ENCODE measurements at places on chromosomes 4 and X.

- no peak for DNase-seq
Measured at GRCh38 chr4:140102421-140102820, 51.6 kb downstream of the MAML3 start.

DNA sequence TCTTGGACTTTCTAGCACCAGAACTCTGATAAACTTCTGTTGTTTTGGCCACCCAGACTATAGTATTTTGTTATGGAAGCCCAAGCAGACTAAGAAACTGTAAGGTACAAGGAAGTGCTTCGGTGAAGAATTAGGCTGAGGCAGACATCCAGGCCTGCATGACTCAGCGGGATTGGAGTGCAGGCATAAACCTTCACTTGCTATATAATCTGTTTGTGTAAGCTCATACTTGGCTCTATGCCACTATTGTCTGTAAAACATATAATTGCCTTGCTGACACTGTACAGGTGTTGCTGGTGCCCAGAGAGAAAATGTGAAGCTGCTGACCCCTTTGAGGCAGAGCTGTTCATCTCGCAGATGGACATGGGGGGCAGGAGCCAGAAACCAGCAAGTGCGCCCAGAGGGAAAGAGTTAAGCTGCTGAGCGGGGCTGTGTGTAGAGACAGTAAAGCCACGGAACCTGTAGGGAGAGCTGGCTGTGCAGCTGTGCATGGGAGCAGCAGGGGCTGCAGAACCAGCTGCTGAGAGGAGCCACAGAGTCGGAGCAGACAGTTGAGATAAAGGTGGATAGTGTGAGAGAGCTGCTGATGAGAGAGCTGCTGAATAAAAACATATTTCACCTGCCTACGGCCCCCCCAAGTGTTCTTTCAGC, 96.2 kb downstream of the RBM46 start:
- no peak for DNase-seq

- no peak for DNase-seq
Measured at GRCh38 chr4:118322831-118323502, 29.8 kb downstream of the PRSS12 start.

GRCh38 chrX:35842674-35843073, 44.5 kb downstream of the MAGEB16 start:
- no peak for DNase-seq

DNA sequence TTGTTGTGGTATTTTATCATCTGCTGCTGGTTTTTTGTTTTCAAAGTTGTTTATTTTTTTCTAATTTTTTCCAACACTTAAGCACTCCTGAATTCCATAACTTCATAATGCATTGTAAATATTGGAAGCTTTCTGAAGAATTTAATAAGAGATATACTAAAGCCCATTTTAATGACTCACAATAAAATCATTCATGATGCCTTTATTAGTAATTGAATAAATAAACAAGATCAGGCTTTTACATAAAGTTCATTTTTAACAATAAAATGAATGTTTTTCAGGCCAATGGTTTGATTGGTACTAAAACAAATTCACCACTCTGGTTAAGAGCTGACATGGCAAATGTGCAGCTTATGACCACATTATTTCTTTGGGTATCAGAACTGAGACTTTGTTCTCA, 408.2 kb upstream of the SMIM31 start:
- DNase-seq = no peak

DNA sequence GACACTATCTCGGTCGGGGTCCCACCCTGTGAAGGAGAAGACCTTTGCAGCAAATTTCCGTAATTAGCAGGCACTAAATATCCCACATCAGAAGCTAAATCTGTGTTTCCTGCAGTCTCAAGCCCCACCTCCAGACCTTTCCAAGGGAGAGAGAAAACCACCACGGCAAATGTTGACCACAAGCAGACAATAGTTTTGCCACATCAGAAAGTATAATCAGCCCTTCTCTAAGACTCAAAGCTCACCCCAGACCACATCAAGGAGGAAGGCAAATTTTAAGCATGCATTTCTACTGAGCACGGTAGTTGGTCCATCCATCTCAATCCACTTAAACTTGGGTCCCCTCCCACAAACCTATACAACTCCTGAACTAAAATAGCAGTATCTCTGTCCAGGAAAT, 398.5 kb downstream of the GPM6A start:
- no peak for DNase-seq

GRCh38 chr4:184818216-184818564, 7.6 kb downstream of the ACSL1 start:
- DNase-seq = no peak

DNA sequence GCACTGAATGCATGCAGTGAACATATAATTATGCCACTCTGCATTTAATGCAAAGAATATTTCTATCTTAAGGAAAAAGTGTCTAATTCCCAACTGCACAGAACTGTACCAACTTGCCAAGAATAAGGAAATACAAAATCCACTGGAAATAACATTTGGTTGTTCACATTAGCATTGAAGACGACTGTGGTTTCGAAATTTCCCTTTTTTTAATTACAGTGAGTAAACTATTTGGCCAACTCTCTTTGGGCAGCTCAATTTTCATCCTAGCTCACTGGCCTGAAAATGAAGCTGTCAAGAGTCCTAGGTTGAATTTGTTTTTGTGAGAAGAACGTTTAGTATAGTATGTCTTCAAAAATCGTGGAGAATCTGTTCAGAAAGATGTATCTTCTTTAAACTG, 81.6 kb upstream of the MID1 start:
- DNase-seq = no peak
